Hair follicular keratinocyte (primary cell): ENCODE measurements at places on chromosomes 12 and 14. TPM values are rescaled to one million over a fixed set of nuclear protein-coding genes. Genes with fewer than 3 reads are reported as not detected.

ADGRD1 gene
- not detected in 2 replicates for total RNA-seq

EMP1 gene
- total RNA-seq: 54.3 and 135 TPM in 2 replicates

CNTN1 gene
- total RNA-seq: 23.7 and 27.6 TPM in 2 replicates

ADCY6 gene
- total RNA-seq: 5.7 and 11.2 TPM in 2 replicates

CLEC9A gene
- not detected in 2 replicates for total RNA-seq

RND1 gene
- 0.16 TPM in 1 of 2 replicates, not detected in the other for total RNA-seq

FOXA1 gene
- 0.08 TPM in 1 of 2 replicates, not detected in the other for total RNA-seq

WNT1 gene
- total RNA-seq: not detected in 2 replicates

INSM2 gene
- not detected in 2 replicates for total RNA-seq

TMEM179 gene
- not detected in 2 replicates for total RNA-seq

TNFAIP2 gene
- total RNA-seq: 1.2 and 3.3 TPM in 2 replicates

PCBP2 gene
- 155 and 169 TPM in 2 replicates for total RNA-seq

ADCY4 gene
- 0.23 and 0.34 TPM in 2 replicates for total RNA-seq
